DMS79 treated with DMSO at 0.1 percent for 48 hours (cell line): ENCODE measurements at places on chromosomes 1 and 21.

GRCh38 chr1:155277902-155278688 is 832 bp downstream of the HCN3 start:
- peak; percentile 74 for DNase-seq

GRCh38 chr1:199522338-199522737 is 505.2 kb upstream of the NR5A2 start:
- DNase-seq = no peak

DNA sequence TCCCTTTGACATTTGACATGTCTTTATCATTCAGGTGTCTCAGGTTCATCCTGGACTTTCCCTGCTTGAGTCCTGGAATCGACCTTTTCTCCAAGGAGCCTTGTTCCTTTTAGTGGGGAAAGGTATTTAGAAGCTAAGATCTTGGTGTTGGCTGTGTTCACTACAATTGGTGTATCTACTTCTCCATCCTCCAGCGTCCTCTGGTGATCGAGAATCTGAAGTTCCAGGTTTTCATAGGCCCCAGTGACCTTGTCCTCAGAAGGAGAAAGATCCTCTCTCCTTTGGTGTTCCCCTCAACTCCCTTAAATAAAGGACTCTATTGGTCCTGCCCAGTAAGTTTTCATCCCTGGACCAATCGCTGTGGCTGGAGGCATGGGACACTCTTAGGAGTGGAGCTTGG is 22.1 kb downstream of the MROH7 start:
- DNase-seq = no peak

DNA sequence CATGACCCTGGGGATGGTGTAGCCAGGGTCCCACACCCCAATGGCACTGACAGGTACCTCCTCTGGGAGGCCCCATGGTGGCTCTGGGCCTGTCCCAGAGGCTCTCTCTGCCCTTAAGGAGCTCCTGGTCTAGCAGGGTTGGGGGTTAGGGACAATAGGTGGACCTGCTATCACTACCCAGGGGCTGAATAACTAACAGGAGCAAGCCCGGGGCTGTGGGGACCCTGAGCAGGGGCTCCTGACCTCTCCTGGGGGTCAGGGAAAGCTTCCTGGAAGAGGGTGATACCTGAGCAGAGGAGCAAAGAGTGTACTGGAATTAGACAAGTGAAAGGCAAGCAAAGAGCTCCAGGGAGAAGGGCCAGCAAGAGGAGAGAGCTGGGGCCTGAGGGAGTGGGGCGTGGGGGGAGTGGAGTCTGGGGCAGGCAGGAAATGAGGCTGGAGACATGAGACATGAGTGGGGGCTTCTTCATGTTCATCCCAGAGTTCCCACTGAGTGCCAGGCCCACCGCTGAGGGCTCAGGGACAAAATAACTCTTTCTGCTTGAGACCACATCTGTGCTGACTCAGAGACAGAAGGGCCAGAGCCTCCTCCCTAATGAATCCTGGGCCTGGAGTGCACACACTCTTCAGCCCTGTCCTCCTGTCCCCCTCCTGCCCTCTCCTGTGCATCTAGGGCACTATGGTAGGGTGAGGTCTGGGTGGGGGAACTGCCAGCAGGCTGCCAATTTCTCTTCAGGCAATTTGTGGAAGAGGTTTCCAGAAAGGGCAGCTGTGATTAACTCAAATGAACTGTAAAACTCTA is 517.6 kb downstream of the PTPRU start:
- peak; percentile 76 for DNase-seq

- no peak for DNase-seq
Observed at GRCh38 chr1:33039840-33040239, 3.2 kb upstream of the AK2 start.

GRCh38 chr1:18297896-18298648 is 182.7 kb upstream of the KLHDC7A start:
- DNase-seq = no peak

DNA sequence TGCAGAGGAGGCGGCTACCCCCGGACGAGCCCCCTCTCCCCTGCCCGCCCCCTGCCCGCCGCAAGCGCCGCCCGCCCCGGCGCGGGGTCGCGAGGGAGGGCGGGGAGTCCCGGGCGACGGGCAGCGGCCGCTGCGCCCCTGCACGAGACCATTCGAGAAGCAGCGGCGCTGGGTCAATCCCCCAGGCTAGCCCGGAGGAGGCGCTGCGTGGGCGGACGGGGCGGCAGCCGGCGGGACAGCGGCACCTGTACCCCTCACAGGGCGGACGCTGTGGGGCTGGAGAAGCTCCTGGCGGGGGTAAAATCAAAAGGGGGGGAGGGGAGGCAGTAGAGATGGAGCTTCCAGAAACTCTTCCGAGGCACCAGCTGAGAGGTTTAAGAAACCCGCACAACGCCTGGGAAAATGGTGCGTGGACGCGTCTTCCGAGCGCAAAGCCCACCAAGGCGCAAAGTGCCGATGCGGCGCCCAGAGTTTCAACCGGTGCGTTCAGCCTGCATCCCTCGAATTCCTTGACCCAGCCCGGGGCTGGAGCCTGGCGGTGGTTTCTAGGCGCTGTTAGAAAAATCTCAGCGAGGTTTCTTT is at the start of gene PLPPR5:
Gene PLPPR5, minus strand, starts transcription at position 1 of the 582 bp plus-strand sequence. CDS start 190 bp downstream, outside the sequence.
- DNase-seq = no peak

DNA sequence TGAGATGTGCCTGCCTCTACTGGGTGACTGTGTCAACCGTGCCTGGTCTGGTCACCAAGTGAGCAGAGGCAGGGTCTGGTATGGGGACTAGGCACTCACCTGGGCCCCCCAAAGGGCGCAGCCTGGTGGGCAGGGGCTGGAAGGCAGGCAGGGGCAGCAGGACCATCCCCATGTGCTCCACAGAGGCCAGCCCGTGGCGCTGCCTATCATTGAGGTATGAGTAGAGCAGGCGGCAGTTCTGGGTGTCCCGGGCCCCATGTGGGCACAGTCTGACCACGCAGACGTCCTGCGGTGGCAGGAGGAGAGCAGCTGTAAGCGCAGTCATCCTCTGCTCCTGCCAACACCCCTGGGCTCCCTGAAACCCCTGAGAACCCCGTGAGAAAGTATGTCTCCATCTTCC is 23.7 kb downstream of the SPOCD1 start:
- DNase-seq = no peak

DNA sequence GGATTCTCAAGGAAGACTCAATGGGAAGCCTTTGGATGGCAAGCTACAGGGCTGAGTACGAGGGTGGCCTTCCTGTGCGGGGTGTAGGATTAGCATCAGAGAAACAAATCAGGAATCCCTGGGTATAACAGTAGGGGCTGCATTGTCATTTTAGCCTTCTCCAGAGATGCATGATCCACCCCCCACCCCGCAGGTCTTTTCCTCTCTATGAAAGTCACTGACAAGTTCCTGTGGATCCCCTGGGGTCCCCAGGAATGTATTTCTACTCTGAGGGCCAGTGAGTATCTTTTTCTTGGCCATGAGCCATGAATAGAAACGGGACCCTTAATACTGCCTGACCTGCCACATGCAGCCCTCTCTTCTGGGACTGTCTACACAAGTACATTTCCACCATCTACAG is 473.0 kb upstream of the VAMP3 start:
- DNase-seq = no peak

- no peak for DNase-seq
Observed at GRCh38 chr1:25021591-25022215, 91.6 kb upstream of the RUNX3 start.

GRCh38 chr1:2501041-2501819 is 25.1 kb downstream of the PLCH2 start:
- DNase-seq = no peak

DNA sequence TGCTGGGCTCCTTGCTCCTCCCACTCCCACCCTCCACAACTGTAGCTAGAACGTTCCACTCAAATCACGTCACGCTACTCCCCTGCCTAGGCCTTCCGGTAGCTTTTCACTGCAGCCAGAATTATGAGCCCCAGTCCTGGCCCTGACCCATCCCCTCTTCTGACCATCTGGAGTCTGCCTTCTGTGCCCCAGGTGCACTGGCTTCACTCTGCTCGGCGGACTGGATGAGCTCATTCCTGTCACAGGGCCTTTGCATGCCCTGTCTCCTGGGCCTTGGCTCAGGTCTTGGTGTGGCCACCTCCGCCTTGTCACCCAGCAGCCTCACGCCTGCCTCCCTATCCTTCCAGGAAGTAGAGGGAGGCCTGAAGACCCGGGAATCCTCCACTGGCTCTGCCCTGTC is 62.5 kb upstream of the ACTL8 start:
- no peak for DNase-seq

DNA sequence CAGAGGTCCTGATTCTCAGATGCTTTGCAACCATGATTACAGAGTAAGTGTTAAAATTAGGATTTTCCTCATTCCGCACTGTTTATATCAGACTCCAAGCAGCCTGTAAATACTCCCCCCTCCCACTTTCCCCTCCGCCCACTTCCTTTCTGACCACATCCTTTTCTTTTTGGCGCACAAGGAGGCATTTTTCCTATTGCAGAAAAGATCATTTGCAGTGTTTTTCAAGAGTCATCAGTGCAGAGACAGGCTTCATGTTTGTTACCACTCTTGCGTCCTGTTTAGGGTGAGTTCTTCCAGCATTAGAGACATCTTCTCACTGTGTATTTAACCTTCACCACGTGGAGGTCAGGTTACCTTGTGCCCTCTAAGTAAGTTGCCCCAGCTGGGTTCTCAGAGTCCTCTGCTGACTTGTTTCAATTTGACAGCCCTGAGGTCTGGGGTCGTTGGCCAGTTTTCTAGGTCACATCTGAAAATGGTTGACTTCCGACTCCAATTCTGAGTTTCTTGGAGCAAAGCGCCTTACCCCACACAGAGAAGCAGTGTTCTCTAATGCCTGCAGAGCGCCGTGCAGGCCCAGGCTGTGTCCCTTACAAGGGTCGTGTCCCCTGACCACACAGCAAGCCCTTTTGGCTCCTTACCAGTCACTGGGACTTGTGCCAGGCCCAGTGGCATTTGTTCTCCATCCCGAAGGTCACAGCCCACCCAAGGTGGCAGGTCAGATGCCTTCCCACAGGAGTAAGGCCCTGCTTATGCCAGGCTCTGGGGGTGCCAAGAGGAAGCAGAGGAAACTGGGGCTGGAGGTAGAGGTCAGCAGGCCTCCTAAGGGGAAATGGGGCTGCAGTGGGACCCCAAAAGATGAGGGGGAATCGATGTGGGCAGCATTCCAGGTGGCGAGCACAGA is 85.6 kb downstream of the FAM78B start:
- no peak for DNase-seq

DNA sequence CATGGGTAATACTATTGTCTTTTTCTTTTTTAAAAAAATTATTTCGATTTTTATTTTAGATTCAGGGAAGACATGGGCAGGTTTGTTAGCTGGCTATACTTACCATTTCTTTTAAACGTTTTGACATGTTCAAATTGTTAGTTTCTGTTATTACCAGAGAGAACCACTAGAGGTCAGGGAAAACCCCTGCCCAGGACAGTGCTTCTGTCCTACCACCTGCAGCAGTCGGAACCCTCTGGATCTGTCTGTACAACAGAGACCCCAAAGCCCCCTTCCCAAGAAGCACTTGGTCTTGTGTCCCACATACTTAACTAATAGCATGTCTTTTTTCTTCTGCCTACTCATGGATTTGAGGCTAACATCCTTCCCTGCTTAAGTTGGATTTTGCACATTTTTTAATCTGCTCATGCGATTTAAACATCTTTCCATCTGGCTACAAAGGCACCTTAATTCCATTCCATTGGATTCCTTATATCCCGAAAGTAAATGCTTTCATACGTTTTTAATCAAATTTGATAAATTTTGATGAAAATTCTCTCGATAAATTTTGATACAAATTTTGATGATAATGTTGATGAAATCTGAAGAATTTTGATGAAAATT is 10.0 kb upstream of the C1orf115 start:
- DNase-seq = peak; percentile 56

DNA sequence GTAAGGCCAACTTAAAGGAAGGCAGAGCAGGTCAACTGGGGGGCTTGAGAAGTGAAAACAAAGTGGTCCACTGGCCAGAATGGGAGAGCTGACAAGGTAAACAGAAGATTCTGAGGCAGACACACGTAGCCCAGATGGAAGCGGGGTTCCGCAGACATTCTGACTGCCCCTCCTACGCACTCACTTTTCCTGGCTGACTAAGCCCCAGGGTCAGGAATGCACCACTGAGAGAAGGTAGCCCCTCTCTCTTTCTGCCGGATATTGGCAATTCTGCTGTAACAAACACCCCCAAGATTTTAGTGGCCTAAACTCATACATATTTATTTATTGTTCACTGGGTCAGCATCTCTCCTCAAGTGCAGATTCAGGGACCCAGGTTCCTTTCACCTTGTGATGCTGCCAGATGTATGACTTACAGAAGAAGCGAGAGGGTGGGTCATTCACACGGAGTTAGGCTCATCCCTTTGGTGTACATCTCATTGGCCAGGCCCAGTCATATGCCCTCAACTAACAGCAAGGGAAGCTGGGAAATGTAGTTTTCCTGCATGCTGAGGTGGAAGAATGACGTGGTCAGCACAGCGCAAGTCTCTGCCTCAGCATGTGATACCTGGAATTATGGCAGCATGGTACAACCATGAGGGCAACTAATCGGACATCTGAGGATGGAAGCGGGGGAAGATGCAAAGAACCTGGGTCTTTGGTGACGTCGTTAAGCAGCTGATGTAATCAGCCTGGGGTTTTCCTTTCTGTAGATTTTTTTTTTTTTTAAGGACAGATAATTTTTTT is 43.4 kb upstream of the MRPS6 start:
- DNase-seq = no peak

GRCh38 chr21:44085491-44086321 is 21.5 kb upstream of the PWP2 start:
- DNase-seq = no peak

GRCh38 chr1:158285756-158286241 is 3.9 kb upstream of the CD1C start:
- no peak for DNase-seq

DNA sequence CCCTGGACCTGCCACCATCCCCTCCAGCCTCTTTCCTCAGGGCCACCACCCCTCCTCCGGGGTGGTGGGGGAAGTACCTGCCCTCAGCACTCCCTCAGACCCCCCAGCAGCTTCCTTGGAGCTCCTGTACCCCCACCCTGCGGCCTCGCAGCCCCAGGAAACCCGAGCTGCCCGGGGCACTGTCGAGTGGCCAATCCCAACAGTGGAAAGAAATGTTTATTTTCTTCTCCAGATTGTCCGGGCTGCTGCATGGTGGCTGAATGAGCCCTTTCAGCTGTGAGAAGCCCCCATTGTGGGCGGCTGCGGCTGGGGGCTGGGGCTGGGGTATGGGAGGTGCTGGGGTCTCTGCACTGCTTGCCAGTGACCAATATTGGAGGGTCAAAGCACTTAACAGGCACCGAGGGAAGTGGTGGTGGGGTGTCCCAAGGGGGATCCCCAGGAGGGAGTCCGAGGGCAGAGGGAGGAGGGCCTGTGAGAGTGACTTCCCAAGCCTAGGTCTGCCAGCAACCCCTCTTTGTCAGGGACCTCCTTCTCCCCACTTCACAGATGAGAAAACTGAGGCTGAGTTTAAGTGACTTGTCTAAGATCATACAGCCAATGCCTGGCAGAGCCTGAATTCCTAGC is 25.2 kb downstream of the RUNX3 start:
- DNase-seq = no peak
